ENCODE measurements at places on chromosomes 2 and 18.

DNA sequence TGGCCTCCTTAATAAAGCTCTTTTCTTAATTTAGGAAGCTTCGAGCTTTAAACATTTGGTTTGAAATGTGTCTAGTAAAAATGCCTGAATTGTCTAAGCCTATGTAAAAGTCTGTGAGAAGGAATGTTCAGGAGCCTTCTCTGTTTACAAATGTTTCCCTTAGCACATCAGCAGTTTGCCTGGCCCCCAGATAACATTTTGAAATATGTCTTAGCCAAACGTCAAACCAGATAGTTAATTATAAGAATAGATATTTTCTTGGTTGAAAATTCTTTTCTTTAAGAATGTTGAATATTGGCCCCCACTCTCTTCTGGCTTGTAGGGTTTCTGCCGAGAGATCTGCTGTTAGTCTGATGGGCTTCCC is 498.6 kb downstream of the CCDC85A start:
- DNase-seq, result no peak

GRCh38 chr18:55261253-55261652 is 302.0 kb upstream of the CCDC68 start:
- DNase-seq, result no peak

DNA sequence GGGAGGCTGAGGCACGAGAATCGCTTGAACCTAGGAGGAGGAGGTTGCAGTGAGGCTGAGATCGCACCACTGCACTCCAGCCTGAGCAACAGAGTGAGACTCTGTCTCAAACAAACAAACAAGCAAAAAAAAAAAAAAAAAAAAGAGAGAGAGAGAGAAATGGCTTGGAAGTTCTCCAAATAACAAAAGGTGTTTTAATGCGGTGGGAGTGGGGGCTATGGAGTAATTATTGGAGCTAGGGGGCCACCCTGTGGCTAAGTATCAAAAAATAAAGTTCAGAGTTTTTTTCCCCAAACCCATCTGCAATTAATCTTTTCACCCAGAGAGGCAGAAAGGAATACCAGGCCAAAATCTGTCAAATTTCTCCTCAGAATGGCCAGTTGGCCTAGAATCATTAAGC is 23.0 kb upstream of the CEP68 start:
- no peak for DNase-seq

DNA sequence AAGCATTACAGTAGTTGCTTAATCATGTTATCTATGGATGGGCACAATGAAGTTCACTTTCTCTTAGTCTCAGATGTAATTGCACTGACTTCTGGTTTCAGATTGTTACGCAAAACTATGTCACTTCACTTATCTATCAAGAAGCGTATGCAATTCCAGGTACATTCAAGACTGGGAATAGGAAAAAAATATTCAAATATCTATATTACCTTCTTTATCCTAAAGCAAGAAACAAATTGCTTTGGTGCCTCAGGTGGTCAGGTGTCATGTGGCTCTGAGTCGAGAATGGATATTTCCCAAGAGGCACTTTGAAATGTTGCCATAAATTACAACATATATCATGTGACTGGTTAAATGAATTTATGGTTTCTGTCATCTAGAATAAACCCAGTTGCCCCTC is 318.6 kb downstream of the SS18 start:
- no peak for DNase-seq

DNA sequence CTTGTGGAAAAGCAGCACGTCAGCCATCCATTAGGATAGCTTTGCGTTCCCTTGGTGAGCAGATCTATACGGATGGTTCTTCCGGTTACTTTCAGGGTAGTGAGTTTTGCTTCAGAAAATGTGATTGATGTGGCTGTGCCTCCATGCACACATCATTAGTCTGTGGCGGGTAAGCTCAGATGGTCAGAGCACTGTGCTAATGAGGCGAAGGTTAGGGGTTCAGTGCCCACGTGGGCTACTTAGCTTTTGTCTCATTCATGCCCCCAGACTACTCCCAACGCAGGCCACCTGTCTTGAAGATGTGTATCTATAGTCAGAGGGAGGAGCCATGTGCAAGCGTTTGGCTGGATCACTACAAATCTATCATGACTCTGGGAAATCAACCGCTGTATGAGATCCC is 322.8 kb upstream of the POU3F3 start:
- no peak for DNase-seq

DNA sequence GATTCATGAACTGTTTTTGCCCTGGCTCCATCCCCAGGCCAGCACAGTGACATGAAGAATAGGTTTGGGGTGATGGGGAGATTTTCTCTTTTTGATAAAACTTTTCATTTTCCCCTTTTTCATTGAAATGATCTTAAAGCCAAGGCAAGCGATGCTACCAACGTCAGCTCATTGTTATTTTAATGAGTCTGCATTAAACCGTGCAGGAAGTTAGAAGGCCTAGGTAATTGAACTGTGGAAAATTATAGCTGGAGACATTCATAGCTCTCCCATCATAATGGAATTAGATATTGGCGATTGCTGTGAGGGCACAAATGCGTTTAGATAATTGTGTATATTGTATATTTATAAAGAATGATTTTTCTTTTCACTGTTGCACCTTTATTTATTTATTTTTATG is 33.2 kb downstream of the SMARCAL1 start:
- DNase-seq, result peak; percentile 65

GRCh38 chr18:74633652-74634352 is 36.1 kb downstream of the ZNF407 start:
- DNase-seq, result no peak

- DNase-seq, result no peak
Observed at GRCh38 chr2:64658269-64658668, 4.6 kb upstream of the SERTAD2 start.

- no peak for DNase-seq
Observed at GRCh38 chr2:107419191-107419590, 407.5 kb upstream of the RGPD4 start.

DNA sequence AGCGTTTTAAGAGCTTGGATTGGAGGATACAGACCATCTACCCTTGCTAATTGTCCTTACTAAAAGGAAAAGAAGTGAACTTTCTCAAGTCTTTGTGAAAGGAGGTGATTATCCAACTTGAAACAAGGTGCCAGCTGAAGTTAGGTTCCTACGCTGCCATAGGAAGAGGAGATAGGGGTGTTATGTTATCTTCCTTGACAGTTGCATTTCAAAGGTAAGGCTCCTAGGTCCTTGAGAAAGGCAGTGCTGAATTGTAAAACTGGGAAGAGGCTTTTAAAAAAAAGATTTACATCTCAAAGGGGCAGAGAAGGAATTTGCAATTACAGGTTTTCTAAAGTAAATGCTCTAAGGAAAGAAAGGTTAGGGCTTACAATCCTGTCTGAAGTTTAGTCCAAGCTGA is 810.2 kb upstream of the LRATD1 start:
- no peak for DNase-seq

DNA sequence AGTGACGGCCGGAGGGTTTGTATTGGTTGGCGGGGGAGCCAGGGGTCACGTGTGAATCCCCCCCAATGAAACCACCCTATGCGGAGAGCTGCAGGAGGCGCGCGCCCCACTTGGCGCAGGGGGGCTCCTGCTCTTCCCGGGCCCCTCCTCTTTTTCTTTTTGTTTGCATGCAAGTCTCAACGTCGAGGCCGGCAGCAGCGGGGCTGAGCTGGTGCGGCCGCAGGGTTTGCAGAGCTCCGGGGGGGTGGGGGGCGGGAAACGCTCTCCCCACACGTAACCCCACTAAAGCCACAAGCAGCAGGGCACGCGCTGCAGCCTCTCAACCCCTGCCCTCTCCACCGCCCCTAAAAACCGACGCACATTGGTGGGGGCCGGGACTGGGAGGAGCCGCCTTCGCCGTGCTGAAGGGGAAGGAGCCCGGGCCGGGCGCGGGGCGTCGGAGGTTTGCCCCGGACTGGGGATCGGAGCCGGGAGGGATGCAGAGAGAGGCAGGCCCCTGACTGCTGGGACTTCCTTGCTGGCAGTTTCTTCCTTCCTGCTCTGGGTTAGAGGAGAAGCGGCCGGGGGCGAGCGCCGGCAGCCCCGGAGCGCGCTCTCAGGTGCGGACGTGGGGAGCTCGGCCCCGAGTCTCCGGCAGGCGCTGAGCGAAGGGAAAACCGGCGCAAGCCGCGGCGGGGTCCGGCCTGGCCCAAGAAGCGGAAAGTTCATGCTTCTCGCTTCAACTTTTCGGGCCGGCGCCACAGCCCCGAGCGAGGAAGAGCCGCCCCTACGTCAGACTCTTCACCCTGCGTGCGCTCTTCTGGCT is 864 bp downstream of the LBH start:
- DNase-seq, result no peak

DNA sequence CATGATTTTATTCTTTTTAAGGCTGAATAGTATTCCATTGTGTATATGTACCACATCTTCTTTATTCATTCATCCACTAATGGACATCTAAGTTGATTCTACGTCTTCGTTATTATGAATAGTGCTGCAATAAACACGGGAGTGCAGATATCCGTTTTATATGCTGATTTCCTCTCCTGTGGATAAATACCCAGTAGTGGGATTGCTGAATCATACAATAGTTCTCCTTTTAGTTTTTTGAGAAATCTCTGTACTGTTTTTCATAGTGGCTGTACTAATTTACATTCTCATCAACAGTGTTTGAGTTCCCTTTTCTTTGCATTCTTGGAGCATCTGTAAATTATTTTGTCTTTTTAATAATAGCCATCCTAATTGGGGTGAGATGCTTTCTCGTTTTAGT is 114.5 kb downstream of the RGPD3 start:
- DNase-seq, result no peak

- no peak for DNase-seq
Observed at GRCh38 chr2:140529706-140530105, 1601.1 kb downstream of the LRP1B start.

GRCh38 chr2:96098900-96099590 is 17.3 kb downstream of the ADRA2B start:
- DNase-seq, result no peak

DNA sequence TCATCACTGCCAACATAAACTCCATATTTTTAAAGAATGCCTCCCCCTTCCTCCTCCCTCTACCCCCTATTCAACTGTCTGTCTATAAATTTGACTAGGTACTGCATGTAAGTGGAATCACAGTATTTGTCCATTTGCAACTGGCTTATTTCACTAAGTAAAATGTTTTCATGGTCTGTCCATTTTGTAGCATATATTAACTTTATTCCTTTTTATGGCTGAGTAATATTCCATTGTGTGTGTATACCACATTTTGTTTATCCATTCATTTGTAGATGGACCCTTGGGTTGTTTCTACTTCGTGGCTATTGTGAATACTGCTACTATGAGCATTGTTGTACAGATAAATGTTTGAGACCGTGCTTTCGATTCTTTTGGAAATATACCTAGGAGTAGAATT is 10.7 kb downstream of the SEH1L start:
- DNase-seq, result no peak

DNA sequence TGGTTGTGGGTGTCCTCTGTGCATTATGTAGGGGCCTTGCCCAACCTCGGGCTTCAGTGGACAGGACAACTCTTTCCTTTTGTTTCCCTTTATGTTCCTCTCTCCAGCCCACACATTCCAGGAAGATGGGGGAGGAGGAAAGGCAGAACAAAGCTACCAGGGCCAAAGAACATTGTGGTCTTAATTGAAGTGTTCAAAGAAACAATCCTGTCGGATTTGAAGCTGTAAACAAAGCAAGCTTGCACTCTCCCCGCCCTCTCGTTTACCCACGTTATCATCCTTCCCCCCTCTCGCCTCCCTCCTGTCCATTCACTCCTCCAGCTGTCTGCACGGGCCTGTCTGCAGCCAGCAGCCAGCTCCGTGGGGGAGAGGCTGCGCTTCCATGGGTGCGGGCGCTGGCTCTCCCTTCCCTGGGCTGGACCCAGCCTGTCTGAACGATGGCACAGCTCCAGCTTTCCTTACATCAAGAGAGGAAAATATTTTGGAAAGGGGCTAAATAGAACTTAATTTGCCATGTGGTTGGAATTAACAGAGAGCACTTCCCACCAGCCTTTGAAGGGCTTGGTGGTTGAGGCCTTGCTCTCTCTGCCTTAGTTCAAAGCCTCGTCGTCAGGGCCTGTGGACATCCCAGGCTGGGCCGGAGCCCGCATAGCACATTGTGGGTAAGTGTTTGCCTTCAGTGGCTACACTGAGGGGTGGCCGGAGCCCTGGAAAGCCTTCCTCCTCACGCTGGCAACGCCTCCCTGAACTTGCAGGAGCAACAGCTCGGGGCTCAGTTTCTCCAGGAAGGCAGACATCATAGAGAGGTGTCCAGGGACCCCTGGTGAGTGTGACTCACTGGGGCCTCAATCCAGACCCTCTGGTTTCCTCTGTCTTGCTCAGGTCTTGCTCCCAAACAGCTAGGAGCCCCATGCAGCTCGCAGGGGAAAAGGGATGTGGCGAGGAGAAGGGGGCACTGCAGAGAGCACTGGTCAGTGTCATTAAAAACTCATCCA is 60.6 kb upstream of the HS6ST1 start:
- DNase-seq, result no peak

DNA sequence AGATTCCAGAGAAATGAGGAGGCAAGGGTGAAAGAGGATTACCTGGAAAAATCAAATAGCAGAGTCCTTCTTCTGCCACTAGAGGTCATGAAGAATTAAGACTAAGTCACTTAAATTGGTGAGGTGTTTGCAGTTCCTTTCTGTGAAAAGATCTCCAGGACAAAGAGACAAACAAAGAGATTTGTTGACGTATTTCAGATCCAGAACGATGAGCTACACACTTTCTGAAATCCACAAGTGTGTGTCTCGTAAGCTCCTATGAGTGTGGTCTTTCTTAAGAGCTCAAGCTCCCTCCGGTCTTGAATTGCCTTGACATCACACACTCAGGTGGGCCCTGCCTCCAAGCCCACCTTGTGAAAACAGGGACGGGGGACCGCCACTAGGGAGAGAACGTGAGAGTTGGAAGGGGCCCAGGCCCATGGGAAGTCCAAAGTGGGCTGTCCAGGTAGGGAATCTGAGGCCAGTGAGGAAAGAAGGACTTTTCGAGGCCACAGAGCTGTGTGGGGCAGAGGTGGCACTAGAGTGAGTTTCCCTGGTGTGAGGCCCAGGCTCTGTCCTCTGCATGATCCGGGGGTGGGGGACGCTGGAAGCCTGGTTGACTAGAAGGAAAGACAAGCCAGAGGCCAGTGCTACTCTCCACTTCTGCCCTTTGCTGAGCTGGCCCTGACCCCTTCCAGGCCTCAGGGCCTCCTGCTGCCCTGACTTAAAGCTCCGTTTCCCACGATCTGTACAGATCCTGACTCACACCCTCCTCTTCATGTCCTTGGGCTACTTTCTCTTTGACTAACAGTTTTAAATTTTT is 168.1 kb upstream of the NCK2 start:
- no peak for DNase-seq

DNA sequence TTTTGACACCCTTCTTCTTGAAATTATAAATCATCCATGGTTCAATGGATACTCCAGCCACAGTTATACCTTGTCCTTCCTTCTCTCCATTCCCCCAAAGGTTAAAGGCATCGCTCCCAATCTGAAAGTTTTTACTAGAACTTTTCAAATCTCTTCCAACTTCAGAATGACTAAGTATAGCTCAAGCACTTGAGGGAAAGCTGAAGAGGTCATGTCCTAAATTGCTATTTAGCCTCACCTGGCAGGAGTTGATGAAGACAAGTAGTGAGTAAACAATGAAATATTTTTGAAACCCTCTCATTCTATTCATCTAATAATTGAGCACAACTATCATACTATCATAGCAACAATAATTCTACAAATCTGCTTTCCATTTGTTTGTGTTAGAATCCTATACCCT is 167.8 kb downstream of the HNMT start:
- DNase-seq, result no peak

All from NCI-H1417 treated with DMSO at 0.1 percent for 48 hours (cell line).